ENCODE measurements at places on chromosomes 7 and 10.

- no peak for DNase-seq
Observed at GRCh38 chr10:106557951-106558733, 606.4 kb downstream of the SORCS1 start.

DNA sequence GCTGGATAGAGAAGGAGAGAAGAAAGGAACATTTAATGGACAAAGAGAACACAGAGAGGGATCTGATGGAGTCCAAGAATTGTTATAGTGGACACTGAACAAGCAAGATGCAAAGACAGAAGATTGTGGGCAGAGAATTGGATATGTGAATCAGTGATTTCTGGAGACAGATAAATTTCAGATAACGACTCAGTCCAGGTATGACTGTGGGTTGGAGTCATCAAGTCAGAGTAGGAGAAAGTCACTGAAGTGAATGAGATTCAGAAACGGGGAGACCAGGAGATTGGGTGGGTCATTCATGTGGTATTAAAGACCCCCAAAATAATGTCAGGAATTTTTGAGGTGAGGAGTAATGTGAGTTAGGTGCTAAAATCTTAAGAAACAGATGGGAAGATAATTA, 23.0 kb downstream of the ASB4 start:
- no peak for DNase-seq

- peak; percentile 73 for DNase-seq
Observed at GRCh38 chr10:103659674-103660363, 166.3 kb downstream of the NEURL1 start.

DNA sequence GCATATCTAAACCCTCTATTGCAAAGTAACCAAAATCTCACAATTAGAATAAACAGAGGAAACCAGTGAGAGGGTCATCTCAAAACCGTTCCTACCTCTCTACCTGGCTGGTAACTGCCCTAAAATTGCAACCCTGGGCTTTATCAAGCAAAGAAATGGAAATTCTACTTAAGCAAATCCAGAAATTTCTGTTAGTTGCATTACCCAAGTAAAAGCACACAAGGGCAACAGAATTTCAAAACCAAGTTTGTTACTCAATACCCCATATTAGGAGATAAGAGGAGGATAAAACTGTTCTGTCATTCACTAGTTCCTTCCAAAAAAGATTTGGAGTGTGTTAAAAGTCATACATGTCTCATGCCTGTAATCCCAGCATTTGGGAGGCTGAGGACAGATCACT, 195.3 kb downstream of the FAM107B start:
- DNase-seq = no peak

- no peak for DNase-seq
Observed at GRCh38 chr7:70587739-70588138, 544.2 kb upstream of the GALNT17 start.

DNA sequence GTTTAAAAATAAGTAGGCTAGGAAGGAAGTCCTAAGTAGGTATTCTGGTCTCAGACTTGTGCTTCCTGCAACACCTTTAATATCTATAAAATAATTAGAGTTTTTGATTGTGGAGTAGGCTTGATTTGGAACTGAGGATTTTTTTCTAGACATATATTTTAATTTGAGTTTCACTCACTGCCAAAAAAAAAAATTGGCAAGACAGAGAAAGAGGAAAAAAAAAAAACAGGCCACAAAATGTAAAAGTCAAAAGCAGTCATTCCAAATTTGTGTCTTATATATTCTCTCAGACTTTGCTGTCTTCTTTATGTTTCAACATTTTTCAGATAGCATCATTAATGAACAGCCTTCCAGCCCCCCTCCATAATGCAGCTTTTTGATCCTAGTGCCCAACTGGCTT, 346.1 kb downstream of the NRG3 start:
- no peak for DNase-seq

- no peak for DNase-seq
Observed at GRCh38 chr7:2494191-2495130, 18.3 kb upstream of the GRIFIN start.

GRCh38 chr10:79129361-79129997, 60.7 kb downstream of the ZMIZ1 start:
- no peak for DNase-seq

GRCh38 chr7:140672382-140673062, at the start of gene ADCK2:
Gene ADCK2 (plus strand): TSS chr7:140672945. CDS start chr7:140673331, 386 bp downstream.
- peak; percentile 68 for DNase-seq

GRCh38 chr7:133230591-133231194, 22.2 kb upstream of the EXOC4 start:
- DNase-seq = peak; percentile 72

GRCh38 chr10:71746344-71747037, 26.8 kb downstream of the VSIR start:
- peak; percentile 65 for DNase-seq

GRCh38 chr10:10677479-10677878, 340.2 kb upstream of the CELF2 start:
- DNase-seq = peak; percentile 66

DNA sequence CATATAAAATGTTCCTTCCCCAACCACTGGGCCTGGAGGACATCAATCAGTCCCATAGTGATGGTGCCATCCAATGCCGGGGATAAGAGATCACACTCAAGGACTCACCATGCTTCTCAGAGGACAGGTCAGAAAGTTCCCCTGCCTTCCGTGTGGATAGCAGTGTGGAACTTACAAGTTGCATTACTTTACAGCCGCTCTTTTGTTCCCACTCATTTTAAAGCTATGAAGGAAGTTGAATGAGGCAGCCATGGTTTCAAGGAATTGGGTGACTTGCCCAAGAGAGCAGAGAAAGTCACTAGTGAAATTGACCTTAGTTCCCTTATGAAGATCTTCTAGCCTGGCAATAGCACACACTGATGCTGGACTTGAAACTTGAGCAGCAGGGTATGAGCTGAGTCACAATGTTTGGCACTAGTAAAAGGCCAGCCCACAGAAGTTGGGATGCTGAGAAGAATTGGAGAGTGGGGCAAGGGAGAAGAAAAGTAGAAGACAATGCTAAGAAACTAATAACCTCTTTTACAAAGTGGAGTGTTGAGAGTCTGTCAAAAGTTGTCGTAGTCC, 78.7 kb downstream of the CXCL12 start:
- no peak for DNase-seq

DNA sequence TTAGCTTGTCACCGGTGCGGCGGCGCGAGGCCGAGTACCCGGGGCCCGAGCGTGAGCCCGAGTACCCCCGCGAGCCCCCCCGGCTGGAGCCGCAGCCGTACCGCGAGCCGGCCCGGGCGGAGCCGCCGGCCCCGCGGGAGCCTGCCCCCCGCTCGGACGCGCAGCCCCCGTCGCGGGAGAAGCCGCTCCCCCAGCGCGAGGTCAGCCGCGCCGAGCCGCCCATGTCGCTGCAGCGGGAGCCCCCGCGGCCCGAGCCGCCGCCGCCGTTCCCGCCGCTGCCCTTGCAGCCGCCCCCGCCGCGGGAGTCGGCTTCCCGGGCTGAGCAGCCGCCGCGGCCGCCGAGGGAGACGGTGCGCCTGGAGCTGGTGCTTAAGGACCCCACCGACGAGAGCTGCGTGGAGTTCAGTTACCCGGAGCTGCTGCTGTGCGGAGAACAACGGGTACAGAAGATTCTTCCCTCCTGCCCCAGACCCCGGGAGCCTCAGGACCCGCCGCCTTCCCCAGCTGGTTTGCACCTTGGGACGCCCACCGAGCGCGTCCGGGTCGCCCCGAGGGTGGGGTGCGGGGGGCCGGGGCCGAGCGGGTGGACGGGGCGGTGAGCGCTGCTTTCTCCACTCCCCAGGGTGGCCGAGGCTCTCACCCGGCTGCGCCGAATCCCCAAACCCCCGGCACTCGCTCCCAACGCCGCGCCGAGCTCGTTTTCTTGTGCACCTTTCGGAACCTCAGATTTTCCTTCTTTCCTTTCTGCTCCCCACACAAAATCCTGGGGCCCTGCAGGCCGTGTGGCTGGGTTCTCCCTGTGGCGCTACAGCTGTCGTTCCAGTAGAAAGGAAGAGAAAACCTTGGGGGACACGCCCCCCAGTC, 708 bp downstream of the UBN2 start:
- DNase-seq = peak; percentile 24

- DNase-seq = no peak
Observed at GRCh38 chr10:124049484-124049883, 43.9 kb downstream of the CHST15 start.

DNA sequence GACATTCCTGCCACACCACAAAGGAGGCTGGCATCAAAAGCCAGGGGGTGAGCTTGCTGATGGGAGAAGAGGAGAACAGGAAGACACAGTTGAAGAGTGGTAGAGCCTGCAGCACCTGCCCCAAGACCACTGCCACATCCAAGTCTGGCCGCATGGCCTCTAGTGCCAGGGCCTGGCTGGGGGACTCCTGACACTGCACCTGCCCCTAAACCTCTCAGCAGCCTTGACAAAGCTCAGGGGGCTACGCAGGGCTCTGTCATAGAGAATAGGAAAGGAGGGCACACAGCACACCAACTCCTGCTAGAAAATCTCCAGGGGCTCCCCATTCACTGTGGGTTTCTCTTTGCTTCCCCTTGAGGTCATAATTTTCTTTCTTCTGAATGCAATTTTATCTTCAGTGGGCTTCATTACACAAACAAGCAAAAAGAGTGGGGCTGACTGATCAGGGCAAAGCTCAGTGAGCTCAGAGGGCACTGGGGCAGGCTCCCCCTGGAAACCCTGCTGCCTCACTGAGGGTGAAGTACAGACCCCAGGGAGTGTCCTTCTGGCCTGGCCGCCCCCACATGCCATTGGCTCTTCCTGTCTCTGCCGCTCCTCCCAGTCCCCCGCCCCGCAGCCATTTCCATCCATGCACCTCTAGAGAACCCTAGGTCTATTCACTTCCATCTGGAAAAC, 37.2 kb downstream of the VOPP1 start:
- DNase-seq = peak; percentile 31

DNA sequence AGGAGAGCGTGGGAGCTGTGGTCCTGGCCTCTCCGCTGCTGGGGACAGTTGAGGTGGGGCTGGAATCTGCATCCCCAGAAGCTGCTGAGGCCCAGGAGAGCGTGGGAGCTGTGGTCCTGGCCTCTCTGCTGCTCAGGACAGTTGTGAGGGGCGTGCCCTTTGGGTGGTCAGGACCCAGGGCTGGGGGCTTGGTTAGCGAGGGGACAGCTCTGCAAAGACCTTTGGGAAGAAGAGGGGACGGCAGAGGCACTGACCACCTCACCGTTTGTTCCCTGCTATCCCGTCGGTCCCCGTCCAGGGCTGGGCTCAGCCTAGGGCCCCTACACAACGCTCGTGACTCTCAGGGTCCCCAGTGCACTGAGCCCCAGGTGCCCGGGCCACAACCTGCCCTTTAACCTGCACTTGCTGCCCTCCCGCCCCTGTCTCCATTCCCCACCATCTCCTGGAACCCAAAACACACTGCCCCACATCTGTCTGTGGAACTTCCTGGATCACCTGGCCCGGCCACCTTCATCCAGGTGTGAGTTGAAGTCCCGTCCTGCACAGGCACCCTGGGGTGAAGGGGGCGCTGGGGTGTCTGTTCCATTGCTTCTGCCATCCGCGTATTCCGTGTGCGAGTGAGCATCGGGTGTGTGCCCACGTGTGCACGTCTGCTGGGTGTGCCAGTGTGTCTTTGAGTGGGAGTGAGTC, 14.1 kb downstream of the FOXL3 start:
- DNase-seq = no peak

DNA sequence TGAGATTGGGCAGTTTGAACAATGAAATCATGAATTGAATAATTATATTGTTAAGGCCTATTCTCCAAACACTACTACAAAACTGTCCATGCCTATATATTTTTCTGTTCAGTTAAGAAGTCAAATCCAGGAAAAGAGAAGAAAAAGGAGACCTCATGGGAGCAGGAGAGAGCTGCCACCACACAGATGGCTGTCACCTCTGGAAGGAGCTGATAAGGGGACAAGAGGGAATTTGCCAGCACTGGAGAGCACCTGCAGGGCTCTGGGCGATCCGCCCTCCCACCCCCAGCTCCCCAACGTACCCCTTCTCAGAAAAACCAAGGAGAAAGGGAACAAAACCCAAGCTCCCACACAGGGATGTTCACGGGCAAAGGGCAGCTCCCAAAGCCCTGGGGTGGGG, 227.8 kb downstream of the TNS3 start:
- no peak for DNase-seq

DNA sequence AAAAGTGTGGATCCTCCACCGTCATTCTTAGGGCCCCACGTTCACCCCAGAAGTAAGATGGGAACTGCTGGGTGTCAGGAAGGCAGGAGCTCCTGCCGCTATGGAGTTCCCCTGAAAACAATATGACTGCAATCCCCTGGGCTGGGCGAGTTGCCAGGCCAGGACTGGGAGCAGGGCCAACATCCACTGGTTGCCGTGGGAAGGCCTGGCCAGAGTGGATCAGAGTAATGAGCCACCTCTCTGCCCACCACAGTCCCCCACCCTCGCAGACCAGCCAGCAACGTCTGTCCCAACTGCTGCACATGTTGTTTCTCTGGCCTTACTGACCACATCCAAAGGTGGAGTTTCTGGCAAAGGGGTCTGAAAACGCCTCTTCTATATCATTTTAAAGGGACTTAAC, 86.6 kb downstream of the STRA8 start:
- no peak for DNase-seq

DNA sequence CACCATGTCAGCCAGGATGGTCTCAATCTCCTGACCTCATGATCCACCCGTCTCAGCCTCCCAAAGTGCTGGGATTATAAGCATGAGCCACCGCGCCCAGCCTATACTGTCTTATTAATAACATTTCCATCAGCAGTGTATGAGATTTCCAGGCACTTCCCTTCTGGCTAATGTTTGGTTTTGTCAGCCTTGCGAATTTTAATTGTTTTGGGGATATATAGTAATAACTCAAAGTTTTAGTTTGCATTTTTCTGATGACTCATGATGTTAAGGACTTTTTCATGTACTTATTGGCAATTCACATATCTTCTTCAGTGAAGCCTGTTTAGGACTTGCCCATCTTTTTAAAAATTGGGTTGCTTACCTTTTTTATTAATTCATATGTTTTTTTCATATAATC, 76.0 kb downstream of the TMEM270 start:
- DNase-seq = no peak

GRCh38 chr10:86162696-86163400, 203.7 kb downstream of the GRID1 start:
- no peak for DNase-seq

DNA sequence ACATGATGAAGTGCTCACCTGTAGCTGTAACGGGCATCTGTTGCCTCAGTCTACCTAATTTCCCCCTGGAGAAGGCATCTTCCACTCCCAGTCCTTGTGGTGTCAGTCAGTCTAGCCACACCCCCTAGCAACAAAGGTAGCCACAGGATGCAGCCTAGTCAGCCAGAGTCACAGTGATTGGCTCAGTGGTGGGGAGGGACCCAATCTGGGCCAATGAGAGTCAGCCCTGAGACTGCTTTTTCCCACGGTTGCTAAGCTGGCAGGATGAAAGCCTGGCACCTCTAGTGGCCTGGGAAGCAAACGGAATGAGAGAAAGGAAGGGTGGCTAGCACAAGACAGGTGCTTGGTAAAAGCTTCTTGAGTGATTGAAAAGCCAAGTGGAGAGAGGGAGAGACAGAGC, 118.6 kb downstream of the SH3PXD2A start:
- DNase-seq = no peak

GRCh38 chr10:102418622-102419268, at the start of gene PSD:
Gene PSD (minus strand): TSS chr10:102418785. CDS start chr10:102417038, 1,747 bp downstream.
- peak; percentile 17 for DNase-seq

- DNase-seq = no peak
Observed at GRCh38 chr7:27173511-27173955, 587 bp downstream of the HOXA10 start.
